ENCODE measurements at places on chromosomes 7 and 10. TPM values are rescaled to one million over a fixed set of nuclear protein-coding genes. Genes with fewer than 3 reads are reported as not detected.

Gene CNNM1
- 0.07 TPM for polyA plus RNA-seq

- DNase-seq = peak; percentile 94
Observed at GRCh38 chr7:148699024-148699781, 500 bp downstream of the CUL1 start.

Gene HOXA1
- 0.82 TPM for polyA plus RNA-seq

- no peak for DNase-seq
Observed at GRCh38 chr10:73773152-73773879, 8.5 kb upstream of the CHCHD1 start.

- peak; percentile 46 for DNase-seq
Observed at GRCh38 chr7:47351233-47352154, 230.4 kb downstream of the TNS3 start.

GRCh38 chr10:114017271-114017670, 26.4 kb upstream of the ADRB1 start:
- DNase-seq = no peak

DNA sequence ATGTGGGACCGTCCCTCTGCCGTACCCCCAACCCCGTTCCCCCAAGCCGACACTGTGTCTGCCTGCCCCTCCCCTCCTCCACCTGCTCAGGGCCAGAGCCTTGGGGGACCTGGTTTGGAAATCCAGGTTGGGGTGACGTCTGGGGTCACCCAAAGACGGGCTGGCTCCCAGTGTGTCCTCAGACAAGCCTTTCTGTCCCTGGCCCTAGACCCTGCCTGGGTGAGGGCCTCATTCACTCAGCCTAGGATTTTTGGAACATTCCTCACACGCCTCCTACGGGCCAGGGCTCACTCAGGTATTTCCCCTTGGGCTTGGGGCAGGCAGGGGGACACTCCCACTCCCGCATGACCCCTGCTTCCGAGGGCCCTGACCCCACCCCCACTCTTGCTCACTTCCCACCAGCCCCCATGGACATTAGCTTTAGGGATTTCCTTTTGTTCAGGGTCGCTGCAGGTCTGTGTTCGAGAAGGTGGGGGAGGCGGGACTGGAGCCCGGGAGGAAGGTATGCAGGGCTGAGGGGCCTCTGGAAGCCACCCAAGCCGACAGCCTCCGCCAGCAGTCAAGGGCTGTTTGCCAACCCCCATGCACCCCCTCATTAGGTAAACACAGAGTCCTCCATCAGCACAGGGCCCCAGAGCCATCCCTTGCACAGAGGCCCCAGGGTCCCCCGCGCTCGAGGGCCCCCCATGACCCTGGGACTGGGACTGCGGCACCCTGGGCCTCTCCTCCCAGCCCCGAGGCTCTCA, 35.1 kb downstream of the PDGFA start:
- peak; percentile 57 for DNase-seq

Gene SHH
- polyA plus RNA-seq = not detected

Gene OIT3
- polyA plus RNA-seq = 0.33 TPM

Gene UNCX
- not detected for polyA plus RNA-seq

GRCh38 chr10:14162629-14163344, 167.9 kb downstream of the FRMD4A start:
- no peak for DNase-seq

Gene GSAP
- 35.9 TPM for polyA plus RNA-seq

- DNase-seq = peak; percentile 80
Observed at GRCh38 chr10:110357252-110357780, 52.6 kb upstream of the SMNDC1 start.

DNA sequence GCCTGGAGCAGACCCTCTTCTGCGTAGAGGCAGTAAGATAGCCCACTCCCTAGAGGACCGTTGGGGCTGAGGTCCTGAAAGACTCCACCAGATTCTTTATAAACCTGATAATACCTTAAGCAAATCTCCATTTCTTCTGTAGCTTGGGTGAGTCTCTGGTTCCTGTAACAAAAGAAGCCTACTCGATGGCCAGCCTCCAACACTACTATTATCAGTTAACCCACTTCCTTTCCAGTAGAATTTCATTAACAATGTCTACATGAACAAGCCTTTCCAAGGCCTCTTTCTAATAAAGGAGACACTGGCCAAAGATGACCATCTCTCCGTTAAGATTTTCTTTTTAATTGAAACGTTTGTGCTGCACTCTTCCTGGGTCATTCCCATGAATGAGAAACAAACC, 201.7 kb upstream of the KCTD7 start:
- DNase-seq = no peak

- DNase-seq = no peak
Observed at GRCh38 chr10:130816116-130816901, 495.2 kb downstream of the TCERG1L start.

Gene ANKRD7
- 0.43 TPM for polyA plus RNA-seq

DNA sequence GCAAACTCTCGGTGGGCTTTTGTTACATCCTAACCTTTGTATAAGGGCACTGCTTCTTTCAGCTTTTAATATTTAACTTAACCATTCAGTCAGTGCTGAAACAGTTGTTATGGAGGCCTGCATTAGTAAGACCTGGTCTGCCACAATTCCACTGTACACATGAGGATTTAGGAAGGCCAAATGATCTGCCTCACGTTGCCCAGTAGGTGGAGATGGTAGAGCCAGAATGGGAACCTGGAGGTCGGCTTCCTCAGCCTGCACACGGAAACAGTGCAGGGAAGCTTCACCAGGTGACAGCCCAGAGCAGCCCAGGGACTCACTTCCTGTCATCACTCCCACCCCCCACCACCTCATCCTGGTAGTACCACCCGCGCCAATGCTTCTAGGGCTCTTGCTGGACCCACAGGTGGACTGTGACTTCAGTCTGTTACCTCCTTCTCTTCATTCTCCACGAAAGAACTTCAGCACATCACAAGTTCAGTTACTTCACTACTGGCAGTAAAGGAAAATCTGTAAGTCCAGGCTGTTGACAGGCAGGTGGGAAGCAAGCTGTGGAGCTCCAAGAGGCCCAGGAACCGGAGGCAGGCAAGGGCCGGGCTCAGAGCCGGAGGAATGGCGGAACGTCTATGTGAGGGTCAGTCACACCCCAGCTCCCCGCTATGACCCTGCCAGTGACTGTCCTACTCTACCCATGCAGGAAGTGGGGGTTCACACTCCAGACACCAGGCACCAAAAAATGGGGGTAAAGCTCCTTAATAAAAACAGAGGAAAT, 480.3 kb upstream of the C7orf33 start:
- no peak for DNase-seq

Gene ENKUR
- 0.22 TPM for polyA plus RNA-seq

DNA sequence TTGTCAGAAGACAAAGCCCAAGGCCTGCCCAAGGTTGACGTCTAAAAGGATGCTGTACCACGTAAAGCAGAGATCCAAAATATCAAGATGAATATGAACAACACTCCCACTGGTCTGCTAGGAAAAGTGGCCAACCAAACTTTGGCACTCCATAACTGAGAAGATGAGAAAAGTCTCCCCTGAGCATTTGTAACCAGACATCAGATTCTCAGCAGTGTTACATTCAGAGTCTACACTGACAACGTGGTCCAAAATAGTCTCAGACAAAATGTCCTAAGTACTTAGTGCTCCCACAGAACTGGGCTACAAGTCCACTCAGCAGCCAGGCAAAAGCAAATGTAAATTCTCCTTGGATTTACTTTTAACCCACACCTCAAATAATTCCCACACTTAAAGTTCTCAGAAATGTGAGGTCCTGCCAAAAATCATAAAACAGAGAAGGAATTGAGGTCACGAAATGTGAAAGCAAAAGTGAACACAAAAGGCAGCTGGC, 185.1 kb upstream of the NOBOX start:
- no peak for DNase-seq

Gene SP8
- not detected for polyA plus RNA-seq

DNA sequence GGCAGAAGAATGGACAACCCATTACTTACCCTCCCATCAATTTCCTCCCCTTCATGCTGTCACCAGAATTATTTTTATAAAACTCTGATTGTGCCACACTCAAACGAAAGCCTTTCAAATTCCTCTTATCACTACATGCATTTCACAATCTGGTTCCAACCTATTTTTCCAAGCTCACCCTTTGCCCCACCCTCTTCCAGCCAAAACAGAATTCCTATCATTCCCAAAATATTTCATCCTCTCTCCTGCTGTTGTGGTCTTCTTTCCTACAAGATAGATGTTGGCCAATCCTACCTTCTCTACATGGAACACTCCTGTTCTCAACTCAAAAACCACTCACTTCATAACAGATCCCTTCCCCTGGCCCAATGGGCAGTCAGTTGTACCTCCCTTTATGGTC, 111.5 kb downstream of the ELAPOR2 start:
- DNase-seq = no peak

DNA sequence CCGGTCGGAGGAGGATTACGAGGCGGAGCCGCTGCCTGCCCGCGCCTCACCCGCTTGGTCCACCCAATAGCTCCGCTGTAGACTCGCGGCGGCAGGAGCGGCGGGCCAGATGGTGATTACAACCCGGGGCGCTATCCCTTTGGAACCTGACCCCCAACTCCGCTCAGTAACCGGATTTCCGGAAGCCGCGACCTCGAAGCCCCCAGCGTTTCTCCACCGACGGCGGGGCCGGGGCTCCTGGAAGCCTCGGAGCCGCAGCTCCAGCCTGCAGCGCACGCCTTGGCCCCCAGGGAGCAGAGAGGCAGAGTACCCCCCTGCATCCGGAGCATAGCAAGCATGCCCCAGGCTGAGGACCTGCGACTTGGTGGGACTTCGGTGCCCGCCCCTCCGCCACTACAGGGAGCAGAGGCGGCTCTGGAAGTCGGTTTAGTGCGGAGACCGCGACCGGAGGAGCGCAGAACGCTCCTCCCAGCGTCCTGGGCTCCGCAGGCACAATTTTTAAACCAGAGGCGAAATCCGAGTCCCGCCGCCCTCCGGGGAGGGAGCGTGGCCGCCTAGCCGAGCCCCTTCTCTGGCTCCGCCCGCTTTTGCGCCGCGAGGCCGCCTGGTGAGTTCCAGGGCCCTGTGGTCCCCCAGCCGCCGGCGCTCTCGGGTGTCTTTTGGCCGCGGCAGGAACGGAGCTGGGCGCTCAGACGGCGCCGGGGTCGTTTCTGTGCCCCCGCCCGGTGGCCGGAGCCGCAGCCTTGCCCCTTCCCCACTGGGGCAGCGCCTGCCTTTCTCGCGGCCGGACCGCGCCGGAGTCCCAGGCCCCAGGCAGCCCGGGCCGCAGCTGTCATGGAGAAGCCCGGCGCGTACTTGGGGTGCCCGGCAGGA, 28.2 kb upstream of the BMS1 start:
- DNase-seq = no peak

- DNase-seq = no peak
Observed at GRCh38 chr10:6014241-6014761, 37.0 kb upstream of the IL15RA start.

DNA sequence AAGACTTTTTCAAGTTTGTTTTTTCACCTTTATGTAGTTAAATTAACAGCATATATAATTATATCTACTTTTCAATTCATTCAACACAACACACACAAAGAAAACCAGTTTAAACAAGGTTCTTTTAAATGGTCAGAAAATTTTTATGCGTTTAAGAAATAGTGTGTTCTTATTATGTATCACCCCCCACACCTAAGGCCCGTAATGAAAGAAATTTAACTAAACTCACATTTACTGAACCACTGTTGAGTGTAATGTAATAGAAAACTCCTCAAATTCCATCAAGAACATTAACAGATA, 19.0 kb upstream of the ITGB8 start:
- DNase-seq = no peak

DNA sequence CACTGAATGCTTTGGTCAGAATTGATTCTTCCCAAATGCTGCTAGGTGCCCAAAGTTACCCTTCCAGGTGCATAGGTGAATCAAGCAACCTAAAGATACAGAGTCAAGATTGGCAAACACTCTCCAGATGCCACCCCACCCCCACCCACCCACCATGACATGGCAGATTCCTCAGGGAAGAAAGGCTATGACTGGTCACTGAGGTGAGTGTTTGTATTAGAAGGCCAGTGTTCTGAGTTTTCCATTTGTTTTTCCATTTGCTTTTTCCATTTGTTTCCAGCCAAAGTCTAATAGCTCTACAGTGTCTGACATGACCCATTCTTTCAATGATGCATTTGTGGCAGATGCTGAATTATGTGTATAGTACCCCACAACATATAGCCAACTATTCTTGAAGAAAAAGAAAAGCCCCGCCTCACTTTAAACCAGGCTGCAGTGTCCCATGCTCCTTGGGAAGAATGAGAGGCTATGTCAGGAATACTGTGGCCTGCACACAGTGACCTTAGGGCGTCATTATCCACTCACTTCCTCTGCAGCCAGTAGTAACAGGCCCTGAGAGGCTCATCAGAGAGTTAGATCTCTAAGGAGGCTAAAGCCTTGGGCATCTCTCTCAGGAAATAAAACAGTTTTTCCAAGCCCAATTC, 16.1 kb upstream of the HIBADH start:
- DNase-seq = no peak

GRCh38 chr10:113038183-113038582, 88.1 kb downstream of the TCF7L2 start:
- no peak for DNase-seq

DNA sequence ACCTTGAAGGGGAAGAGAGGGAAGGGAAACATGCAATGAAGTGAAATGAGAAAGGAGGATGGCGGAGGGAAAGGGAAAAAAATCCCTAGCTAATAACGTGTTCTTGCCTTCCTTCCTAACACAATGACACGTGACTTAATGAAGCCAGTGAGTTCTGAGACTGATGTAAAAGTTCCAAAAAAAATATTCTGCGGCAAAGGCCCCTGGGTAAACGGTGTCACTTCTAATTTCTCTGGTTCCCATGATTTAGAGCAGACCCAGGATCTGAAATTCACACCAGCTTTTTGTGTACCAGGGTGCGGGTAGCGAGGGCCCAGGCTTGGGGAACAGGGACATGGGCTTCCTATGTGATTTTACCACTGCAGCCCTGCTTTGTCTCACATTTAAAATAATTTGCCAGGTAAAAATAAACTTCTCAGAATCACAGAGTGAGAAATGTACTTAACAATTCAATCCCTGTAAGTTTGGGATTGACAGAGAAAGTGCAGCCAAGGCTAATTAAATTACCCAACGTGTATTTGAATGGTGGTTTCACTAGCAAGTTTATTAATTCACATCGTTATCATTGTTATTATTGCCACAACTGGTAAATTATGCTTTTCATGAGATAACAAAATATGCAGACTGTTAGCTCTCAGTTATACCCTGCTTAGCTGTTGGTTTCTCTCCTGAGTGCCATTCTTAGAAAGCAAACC, 182.4 kb downstream of the SEM1 start:
- no peak for DNase-seq

DNA sequence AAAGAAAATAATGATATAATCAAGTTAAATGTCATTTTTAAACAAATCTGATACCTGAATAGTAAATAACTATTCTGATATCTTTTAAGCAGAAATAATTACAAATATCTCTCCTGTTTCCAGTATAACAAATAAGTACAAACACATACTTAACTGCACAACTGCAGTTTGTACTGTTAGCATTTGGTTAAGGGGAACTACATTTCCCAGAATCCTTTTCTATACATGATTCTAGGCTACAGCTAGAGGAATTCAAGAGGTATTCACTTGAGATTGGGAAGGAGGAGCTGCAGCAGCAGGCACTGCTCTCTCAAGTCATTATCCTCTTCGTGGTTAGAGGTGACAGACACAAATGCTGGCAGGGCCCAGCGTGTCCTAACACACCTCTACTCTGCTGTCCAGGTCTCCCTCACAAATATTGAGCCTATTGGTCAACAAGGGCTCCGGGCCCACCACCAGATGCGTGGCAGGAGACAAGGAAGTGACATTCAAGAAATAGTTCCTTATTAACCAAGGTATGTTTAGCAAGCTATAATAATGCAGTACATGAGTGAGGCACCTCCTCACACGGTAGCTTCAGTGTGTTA, 255.1 kb upstream of the MKLN1 start:
- DNase-seq = no peak

Gene PBLD
- polyA plus RNA-seq = 1.2 TPM

Gene HIPK2
- 1.7 TPM for polyA plus RNA-seq

Gene CUBN
- polyA plus RNA-seq = 0.24 TPM

GRCh38 chr10:89332123-89332633, 4.4 kb downstream of the IFIT3 start:
- no peak for DNase-seq

Data from spleen (tissue), 13 donors.